ENCODE measurements at places on chromosomes 1 and 21.

DNA sequence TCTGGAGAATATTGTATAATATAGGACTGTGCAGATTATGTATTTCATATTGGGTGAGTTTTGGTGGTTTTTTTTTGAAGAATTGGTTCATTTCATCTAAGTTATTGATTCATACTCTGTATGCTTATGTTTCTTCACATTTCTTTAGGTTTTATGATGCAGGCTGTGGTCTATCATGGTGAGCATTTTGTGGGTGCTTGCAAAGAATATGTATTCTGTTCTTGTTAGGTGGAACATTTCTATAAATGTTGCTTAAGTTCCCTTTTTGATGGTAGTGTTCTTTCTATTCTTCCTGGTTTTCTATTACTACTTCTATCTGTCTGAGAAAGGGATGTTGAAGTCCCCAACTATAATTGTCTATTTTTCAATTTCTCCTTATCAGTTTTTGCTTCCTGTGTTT is 42.6 kb downstream of the PKN2 start:
- no peak for DNase-seq

DNA sequence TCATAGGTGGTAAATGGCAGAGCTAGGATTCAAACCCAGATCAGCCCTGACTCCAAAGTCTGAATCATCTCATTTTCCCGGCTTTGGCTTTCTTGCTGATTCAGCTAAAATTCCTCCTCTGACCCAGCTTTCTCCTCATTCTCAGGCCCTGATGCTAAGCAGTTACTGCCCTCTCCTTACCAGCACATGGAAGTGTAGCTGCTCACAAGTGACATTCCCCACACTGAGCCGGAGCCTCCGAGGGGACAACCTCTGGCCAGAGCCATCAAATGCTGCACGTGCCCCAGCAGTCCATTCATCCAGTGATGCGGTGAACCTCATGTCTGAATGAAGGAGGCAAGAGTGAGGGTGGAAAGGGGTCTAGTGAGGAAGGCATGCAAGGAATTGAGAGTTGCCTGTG is 11.1 kb downstream of the ITGA10 start:
- DNase-seq = no peak

- DNase-seq = no peak
These were observed 40.6 kb downstream of the AKNAD1 start for GRCh38 chr1:108816049-108816893.

DNA sequence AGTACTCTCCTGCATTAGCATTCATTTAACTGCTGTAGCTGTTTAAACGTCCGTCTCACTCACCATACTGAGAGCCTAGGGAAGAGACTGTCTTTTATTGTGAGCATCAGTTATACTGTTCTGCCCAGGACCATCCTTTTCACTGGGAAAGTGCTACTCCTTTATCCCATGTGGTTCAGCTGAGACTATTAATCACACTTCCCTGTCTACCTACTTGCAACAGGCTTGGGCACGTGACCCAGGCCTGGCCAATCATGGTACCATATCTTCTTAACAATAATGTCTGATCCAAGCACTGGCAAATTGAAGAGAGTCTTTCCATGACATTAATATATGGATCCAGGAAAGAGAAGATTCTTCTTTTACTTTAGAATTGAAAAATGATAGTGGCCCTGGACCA is 108.1 kb downstream of the TM2D1 start:
- no peak for DNase-seq

- no peak for DNase-seq
These were observed 6.3 kb upstream of the KCNE1 start for GRCh38 chr21:34518301-34518700.

- DNase-seq = no peak
These were observed 160.0 kb downstream of the PLXNA2 start for GRCh38 chr1:208084220-208084619.

GRCh38 chr1:178020968-178021640 is 51.2 kb upstream of the SEC16B start:
- no peak for DNase-seq

- DNase-seq = no peak
These were observed 157.9 kb downstream of the DHRS3 start for GRCh38 chr1:12460121-12460520.

DNA sequence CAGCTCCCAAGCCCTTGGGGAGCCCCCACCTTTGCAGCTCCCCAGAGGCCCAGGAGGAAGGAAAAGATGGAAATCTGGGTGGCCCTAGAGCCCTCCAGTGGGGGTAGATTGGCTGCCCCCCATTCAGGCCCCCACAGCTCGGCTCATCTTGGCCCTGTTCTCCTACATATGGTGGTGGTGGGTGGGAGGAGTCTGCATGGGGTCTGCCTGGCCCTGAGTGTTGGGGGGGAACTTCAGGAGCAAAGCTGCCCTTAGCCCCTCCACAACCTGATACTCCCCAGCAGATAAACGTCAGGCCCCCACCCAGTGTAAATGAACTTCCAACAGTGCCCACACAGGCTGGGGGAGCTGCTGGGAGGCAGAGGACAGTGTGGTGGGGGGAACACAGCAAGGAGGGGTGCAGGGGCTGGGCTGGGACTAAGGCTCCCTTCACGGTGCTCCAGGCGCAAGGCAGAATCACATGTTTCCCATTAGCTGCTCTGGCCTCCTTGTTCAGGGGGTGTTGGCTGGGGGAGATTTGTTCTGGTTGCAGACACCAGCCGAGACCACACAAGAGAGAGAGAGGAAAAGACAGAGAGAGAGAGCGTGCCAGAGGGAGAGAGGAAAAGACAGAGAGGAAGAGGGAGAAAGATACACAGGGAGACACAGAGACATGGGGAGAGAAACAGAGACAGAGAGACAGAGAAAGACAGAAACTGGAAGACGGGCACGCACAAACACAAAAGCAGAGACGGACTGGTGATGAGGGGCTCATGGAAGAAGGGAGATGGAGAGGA is 42.6 kb downstream of the AHDC1 start:
- no peak for DNase-seq

- DNase-seq = no peak
These were observed 398.3 kb upstream of the POU3F1 start for GRCh38 chr1:38444770-38445442.

GRCh38 chr1:17060306-17060749 is 6.5 kb upstream of the SDHB start:
- no peak for DNase-seq

DNA sequence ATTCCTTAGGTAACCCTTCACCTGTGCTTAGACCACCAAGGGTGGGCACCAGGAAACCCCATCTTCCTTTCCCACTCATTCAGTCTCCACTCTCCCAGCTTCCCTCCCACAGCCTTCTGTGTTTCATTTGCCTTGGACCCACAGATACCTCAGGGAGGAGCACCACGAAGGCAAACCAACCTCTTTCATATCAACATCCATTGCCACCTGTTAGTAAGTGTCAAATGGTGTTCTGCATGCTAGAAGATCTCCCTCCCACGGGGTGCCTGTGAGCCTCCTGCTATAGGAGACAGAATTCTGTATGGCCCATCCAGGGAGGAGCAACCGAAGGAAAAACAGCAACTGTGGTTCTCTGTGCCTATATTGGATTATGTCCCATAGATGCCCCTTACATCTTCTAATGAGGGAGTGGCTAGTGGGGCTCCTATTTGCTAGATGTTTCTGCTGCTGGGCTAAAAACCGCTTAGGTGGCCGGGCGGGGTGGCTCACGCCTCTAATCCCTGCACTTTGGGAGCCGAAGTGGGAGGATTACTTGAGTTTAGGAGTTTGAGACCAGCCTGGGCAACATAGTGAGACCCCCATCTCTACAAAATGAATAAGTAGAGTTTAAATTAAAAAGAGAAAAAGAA is 25.6 kb upstream of the SCCPDH start:
- no peak for DNase-seq

- no peak for DNase-seq
These were observed 180.4 kb upstream of the GALNT2 start for GRCh38 chr1:229886636-229887035.

DNA sequence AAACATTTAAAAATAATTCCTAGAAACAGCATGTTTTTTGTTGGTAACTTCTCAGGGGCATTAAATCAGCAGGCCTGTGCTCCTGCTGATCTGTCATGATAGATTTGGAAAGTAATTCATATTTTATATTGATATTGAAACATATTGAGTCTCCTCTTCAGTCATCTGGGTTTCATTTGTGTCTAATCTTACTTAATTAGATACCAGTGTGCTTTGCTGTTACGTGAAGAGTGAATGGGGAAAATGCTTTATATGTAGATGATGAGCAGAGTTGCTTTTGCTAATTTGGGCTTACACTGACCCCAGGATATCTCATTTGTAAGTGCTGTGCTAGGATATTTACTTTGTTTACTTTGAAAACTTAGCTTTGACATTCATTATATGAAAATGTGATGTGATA is 45.9 kb downstream of the CHRM3 start:
- DNase-seq = no peak

DNA sequence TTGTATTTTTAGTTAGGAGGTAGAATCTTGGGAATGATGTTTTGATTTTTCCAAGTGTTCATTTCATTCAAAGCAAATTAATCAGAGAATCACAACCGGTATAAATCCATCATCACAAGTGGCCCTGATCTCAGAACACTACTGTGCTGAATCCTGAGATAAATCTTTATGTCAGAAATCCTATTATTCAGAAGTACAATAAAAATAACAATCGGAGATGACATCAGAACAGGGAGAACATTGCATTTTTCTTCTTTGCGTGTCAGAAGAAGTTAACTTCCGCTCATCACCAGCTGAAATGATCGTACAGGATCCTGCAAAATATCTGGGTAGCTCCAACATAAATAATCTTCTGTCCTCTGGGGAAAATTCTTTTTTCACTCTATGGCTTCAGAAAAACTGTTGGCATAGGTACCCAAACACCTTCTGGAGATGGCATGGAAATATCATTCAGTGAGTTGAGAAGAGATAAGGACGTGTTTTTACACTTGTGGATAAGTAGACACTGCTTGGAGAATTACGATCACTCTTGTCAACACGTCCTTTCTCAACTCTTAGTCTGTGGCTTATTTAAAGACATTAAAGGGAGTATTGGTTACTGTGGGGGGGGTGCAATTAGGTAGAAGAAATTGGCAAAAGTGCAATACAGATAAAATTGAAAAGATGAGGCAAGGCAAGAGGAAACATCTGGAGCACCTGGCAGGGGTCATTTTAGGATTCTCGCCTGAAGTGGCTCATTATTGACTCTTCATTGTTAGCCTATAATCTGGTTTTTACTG is 46.9 kb upstream of the SMYD2 start:
- no peak for DNase-seq

DNA sequence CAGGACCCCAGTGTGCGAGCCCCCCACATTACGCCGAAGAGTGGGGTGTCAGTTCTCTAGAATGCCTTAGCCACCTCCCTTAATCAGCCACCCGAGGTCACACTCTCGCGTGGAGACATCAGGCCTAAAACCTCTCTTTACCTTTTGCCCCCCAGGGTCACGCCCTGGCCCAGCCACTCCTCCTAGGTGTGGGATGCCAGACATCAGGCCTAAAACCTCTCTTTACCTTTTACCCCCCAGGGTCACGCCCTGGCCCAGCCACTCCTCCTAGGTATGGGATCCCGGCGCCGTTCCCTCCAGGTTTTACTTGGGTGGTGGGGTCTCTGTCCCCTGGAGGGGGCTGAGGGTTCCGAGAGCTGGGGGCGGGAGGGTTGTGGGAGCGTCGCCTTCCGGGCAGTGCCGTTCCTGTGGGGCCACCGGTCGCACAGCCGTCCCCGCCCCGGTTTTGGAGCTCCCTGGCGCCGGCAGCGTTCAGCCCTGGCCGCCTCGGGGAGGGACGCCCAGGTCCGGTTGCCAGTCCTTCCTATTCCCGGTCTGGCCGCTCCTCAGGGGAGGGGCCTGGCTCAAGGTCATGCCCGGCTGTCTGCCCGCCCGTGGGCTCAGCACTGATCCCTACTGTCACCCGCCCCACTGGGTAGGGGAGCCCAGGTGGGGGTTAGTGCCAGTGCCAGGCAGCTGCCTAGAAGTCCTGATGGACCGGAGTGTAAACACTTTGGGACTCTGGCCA is 882 bp downstream of the VPS13D start:
- no peak for DNase-seq

DNA sequence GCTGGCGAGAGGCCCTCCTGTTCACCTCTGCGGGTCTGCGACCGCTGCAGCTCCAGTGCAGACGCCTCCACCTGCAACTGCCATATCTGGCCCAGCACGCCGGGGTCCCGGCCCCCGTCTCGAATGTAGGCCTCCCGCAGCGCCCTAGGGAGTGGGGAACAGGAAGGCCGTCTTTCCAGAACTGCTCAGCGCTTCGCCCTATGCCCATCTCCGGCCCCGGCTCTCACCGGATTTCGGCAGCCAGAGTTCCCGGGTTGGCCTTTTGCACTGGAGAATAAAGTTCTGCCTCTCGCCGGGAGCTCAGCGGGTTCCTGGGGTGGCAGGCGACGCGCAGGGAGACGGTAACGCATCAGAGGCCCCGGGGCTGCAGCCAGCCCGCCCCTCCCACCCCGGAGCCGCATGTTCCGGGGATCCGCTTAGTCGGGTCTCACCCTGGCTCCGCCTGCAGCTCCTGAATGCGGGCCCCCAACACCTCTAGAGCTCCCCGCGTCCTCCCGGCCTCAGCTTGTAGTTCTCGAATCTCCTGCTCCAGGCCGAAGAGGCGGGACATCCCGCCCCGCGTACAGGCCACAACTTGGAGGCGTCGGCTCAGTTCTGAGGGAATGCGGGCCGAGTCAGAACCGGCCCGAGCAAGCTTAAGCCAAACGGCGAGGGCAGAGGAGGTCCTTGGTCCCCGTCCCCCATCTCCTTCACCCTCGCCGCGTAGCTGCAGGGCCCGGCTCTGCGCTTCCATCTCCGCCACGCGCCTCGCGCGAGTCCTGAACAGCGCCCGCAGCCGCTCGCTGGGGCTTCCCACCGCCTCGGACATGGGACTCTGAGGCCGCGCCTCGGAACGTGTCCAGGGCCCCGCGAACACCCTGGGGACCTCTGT is 1.1 kb downstream of the CCDC17 start:
- DNase-seq = no peak

DNA sequence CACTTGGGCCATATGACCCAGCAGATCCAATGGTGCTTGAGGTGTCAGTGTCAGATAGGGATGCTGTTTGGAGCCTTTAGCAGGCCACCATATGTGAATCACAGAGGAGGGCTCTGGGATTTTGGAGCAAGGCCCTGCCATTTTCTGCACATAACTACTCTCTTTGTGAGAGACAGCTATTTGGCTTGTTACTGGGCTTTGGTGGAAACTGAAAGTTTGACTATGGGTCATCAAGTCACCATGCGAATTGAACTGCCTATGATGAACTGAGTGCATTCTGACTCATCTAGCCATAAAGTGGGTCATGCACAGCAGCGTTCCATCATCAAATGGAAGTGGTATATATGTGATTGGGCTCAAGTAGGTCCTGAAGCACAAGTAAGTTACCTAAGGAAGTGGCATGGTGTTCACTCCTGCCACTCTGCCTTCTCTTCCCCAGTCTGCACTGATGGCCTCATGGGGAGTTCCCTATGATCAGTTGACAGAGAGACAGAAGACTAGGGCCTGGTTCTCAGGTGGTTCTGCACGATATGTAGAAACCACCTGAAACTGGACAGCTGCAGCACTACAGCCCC is 447.3 kb downstream of the AGBL4 start:
- no peak for DNase-seq

GRCh38 chr1:212683357-212683722 is 16.3 kb downstream of the BATF3 start:
- peak; percentile 78 for DNase-seq

- DNase-seq = no peak
These were observed 42.8 kb downstream of the GFI1 start for GRCh38 chr1:92443893-92444292.
